ENCODE measurements at places on chromosomes 7 and 10.

DNA sequence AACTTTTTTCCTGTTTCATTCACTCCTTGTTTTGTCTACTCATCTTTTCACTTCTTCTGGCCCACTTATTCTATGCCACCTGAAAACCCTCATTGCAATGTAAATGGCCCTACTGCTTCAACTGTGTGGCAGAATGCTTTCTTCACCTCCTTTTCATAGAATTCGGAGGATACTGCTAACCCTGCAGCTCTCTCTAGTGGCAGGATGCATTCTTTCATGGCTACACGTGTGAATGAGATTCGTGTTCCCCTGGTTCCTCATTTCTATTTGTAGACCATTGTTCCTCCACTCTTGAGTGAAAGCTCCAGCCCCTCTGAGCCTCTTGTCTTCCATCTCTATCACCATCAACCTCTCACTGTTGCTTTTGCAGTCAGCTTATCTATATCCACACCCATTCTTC lies 20.9 kb upstream of the CYP26C1 start:
- no peaks in the 10 kb centered on the region for H3K36me3 ChIP-seq
- no peak overlapping the region for H3K4me3 ChIP-seq
- no peaks in the 10 kb centered on the region for H3K27me3 ChIP-seq
- no peak overlapping the region for H3K27ac ChIP-seq
- H3K4me1 ChIP-seq, result no peaks in the 10 kb centered on the region

- peaks cover 2% of the 10 kb centered on the region for H3K4me1 ChIP-seq
- H3K4me3 ChIP-seq, result no peak overlapping the region
- H3K27ac ChIP-seq, result no peak overlapping the region
- no peaks in the 10 kb centered on the region for H3K27me3 ChIP-seq
- no peak for DNase-seq
These were observed 97.3 kb upstream of the KCNIP2 start for GRCh38 chr10:101940916-101941315.

DNA sequence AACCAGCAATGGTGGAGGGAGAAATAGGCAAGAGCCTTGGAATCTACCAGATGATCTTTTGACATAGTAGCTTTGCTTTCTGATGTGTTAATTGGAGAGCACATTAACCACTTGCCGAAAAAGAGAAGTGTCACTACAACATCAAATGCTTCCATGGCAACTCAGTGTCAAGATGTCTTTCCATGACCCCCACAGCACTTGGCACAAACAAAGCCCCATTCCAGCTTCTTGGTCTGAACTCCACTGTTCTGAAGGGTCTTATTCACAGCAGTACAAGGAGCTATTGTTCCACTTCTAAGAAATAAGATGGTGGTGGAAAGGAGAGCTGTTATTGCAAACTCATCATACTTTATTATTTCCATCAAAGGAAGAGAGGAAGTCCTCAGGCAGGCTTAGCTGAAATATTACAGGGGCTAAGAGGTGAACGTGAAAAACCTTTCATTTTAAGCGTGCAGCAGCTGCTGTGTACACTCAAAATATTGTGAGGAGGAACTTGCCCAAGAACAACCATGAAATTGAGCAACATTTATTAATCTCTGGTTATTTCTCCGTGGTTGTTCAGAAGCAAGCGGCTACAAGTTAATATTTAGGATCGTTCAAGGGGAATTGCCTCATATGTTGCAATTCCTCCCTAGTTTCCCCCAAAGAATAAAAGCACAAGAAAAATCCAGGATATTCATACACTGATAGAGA lies 354.8 kb upstream of the CELF2 start:
- no peaks in the 10 kb centered on the region for H3K36me3 ChIP-seq
- no peak for DNase-seq

- peaks cover 11% of the 10 kb centered on the region for H3K27me3 ChIP-seq
- no peak for DNase-seq
- H3K4me1 ChIP-seq, result peaks cover 9% of the 10 kb centered on the region
- no peak overlapping the region for H3K27ac ChIP-seq
- no peak overlapping the region for H3K4me3 ChIP-seq
These were observed 24.7 kb downstream of the LSMEM1 start for GRCh38 chr7:112505495-112505894.

- no peak overlapping the region for H3K27ac ChIP-seq
- H3K36me3 ChIP-seq, result no peaks in the 10 kb centered on the region
- no peaks in the 10 kb centered on the region for H3K4me1 ChIP-seq
- no peak for DNase-seq
These were observed 50.4 kb upstream of the ZNF365 start for GRCh38 chr10:62323751-62324150.

DNA sequence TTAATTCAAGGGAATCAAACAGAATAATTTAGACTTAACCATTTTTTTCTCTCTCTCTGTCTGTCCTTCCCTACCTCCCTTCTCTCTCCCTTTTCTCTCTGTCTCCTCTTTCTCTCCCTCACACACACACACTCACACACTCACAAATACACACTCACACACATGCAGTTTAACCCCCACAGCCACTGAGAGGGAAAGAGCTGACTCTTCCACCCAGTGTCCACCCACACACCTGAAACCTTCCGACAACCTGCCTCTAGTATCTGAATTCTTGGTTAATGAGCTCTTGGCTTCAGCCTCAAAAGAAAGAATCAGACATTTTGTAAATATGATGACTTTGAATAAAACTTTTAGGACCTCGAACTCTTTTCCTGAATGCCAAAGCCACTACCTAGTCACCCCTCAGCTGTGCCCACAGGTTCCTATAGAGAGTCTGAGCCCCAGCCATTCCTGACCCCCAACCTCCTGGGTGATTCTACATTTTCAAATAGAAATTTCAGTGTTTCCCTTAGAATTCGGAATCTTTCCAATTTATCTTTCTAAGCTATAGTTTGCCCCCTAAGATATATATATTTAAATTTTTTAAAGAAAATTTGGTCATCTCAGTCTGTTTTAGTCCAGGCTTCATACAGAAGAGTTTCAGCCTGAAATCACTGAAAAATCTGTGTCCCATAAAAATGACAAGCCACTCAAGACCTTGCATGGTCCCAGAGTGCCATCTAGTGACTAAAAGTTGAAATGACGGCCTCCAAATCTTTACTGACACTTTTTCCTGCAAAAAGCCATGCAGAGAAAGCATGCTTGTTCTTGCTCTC lies 202.8 kb downstream of the IPMK start:
- peaks cover 2% of the 10 kb centered on the region for H3K27me3 ChIP-seq
- peaks cover 4% of the 10 kb centered on the region for H3K4me1 ChIP-seq
- H3K36me3 ChIP-seq, result no peaks in the 10 kb centered on the region
- no peak overlapping the region for H3K27ac ChIP-seq
- no peak overlapping the region for H3K4me3 ChIP-seq
- no peak for DNase-seq

DNA sequence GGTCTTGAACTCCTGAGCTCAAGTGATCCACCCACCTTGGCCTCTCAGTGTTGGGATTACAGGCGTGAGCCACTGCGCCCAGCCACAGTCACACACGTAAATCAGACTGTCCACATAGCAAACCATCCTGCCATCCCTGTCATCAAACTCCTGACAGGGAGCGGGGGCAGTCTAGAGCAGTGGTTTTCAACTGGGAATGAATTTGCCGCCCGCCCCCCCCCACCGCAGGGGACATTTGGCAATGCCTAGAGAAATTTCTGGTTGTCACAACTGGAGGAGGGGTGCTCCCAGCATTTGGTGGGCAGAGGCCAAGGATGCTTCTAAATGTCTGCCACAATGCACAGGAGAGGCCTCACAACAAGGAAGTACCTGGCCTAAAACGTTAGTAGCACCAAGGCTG lies 24.1 kb downstream of the CAMK2G start:
- H3K27me3 ChIP-seq, result no peaks in the 10 kb centered on the region
- peaks cover 67% of the 10 kb centered on the region for H3K36me3 ChIP-seq
- no peak overlapping the region for H3K27ac ChIP-seq

DNA sequence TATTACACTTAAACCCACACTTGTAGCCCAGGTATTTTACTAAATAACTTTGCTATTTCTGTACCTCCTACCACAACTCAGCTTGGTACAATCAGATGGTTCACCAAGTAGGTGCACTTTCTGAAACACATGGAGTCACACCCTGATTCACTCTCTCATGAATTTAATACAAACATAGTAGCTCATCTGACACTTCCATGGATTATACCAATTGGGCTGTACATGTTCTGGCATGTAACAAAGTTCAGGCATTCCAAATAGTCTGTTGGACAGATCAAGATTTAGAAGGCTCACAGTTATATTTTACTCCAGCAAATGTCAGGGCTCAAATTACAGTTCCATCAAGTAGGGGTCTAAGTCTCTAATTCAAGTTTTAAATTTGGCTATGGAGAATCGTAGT lies 62.2 kb upstream of the RNF148 start:
- no peak for DNase-seq
- no peak overlapping the region for H3K27ac ChIP-seq
- no peaks in the 10 kb centered on the region for H3K36me3 ChIP-seq
- no peaks in the 10 kb centered on the region for H3K27me3 ChIP-seq
